Psoas muscle (tissue), 8 donors: ENCODE measurements at places on chromosomes 1 and 21.

GRCh38 chr1:202935844-202936243 lies 8.8 kb upstream of the KLHL12 start:
- DNase-seq = no peak

DNA sequence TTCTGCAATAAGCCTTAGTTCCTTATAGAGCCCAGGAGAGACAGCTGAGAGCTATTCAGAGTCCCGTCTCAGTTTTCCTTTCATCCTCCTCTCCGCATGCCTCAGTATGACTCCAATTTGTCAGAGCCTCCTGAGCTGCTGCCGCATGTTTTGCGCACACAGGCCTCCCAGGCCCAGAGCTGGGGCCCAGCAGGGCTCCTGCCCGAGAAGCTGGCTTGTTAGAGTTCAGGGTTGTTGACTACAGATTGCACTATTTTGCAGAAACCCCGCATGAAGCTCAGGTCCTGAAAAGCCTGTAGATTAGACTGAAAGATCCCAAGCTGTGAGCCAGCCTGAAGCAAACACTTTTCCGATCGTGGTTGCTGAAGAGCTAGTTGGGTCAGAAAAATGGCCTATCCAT lies 51.5 kb downstream of the IGSF5 start:
- DNase-seq = no peak

DNA sequence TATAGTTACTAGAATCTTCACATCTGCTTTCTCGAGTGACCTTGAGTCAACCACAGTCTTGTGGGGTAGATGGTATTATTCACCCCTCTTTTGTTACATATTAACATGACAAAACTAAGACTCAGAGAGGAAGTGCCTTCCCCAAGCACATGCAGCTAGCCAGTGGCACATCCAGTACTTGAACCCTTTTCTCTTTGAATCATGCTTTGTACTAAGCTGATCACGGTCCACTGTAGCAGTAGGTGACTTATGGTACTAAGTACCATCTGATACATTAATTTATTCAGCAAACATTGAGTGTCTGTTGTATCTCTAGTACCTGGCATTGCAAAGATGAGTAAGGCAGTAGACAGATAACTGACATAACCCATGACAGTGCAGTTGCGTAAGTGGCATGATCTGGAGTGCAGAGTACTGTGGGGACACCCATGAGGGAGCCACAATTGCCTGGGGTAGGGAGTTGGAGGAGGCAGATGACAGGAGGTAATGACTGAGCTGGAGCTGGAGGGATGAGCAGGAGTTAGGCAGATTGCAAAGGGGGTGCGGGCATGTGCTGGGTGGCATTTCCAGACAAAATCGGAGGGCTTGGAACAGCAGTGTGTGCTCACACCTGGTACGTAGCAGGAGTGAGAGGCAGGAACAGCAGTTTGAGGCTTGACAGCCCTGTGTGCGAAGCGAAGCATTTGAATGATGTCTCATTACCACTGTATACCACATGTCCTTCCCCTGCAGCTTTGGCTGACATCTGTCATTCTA lies 29.8 kb downstream of the UCK2 start:
- DNase-seq = no peak

- peak; percentile 92 for DNase-seq
Observed at GRCh38 chr1:150567717-150568593, 11.5 kb downstream of the MCL1 start.

GRCh38 chr1:168112673-168113305 lies 23.9 kb downstream of the GPR161 start:
- no peak for DNase-seq

- DNase-seq = no peak
Observed at GRCh38 chr1:83802023-83802422, 196.9 kb downstream of the TTLL7 start.

DNA sequence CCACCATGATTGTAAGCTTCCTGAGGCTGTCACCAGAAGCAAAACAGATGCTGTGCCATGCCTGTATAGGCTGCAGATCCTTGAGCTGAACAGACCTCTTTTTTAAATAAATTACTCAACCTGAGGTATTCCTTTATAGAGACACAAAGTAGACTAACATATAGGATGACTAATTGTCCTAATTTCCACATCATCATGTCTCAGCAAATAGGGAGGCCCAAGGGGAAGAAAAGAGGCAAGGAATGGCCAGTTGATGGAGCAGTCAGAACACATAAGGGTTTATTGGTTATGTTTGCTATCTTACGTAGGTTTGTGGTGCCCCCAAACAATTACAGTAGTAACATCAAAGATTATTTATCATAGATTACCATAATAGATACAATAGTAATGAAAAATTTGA lies 126.2 kb downstream of the RASAL2 start:
- DNase-seq = no peak

DNA sequence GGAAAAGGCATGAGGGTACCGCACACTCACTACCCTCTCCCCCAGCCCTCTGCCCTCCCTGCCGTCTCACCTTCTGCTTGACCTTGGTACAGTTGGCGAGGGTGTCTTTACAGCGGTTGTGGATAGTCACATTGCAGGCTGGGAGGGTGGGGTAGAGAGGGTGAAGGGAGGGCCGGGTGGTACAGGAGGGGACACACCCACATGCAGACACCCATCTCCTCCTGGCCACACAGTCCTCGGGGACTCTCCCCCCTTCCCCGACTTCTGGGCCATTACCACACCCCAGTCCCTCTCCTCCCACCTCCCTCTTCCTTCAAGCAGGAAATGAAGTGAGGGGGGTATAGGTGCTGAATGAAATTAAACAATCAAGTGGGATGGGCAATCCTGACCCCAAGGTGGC lies 11.6 kb downstream of the ARHGEF2 start:
- DNase-seq = no peak

- peak; percentile 13 for DNase-seq
Observed at GRCh38 chr1:92484472-92485380, 2.0 kb downstream of the GFI1 start.

- no peak for DNase-seq
Observed at GRCh38 chr1:243261390-243261789, 5.5 kb downstream of the SDCCAG8 start.

GRCh38 chr1:84505493-84506001 lies 639 bp upstream of the SPATA1 start:
- peak; percentile 85 for DNase-seq

- DNase-seq = no peak
Observed at GRCh38 chr1:17470021-17470799, 30.7 kb upstream of the RCC2 start.

DNA sequence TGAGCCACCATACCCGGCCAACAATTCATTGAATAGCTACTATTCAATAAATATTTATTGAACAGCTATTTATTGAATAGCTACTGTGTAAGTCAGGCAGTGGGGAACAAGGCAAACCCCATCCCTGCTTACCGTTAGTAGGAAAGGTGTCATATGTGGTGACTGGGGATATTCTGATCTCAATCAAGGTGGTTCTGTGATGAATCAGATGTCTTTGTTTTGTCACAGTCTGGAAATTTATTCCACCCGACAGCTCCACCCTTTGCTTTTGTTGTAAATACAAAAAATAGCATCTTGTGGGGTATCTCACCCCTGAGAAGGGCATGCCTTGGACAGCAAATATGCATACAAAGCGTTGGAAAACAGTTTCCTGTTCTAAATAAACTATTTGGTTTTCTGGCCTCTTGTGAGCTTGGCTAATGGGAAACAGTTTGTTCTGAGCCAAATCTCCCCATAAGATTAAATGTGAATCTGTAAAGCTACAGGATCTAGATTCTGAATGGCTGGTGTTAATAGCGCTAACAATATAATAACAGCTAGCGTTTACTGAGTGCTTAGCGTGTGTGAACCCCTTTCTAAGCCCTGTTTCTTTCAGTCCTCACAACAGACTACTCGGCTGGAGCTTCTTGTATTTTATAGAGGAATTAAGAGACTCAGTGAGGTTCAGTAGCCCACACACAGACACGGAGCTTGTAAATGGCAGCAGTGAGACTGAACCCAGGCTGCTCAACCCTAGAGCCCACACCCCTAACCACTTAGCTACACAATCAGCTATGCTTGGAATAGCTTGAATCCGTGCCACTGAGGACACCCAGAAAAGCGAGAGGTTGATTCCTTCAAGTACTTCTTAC lies 5.5 kb downstream of the PDPN start:
- no peak for DNase-seq

DNA sequence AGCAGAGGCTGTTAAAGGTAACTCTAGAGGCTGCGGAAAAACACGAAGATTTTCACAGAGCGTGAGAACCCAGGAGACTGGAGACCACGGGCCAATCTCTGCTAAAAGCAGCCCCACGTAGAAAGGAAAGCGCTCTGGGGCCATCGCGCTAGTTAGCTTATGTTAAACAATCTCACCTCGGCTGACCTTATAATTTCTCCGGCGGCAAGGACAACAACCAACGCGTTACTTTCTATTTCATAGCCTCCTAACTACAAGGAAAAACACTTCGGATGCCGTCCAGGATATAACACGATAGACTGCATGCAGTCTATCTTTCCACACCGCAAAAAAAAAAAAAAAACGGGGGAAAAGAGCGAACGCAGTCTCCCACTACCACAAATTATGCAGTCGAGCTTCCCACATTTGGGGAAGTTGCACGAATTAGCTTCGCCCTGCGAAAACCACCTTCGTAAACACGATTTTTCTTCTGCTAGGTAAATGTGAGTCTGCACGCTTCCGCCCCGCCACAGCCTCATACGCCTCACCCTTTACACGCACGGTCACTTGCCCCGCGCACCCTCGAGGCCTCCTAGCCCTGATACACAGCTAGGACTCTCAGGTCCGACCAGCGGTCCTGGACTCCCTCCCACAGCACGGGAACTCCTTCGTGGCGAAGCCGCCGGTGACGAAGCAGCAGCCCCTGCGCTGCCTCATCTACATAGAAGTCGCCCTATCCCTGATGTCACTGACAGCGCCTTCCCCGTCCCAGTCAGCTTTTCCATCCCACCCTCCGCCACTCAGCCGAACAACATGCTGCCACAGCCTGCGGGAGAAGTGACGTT lies 87.8 kb downstream of the PRKAB2 start:
- DNase-seq = peak; percentile 76

- DNase-seq = no peak
Observed at GRCh38 chr1:39919545-39919944, 17.8 kb upstream of the MYCL start.

GRCh38 chr1:156627313-156627880 lies 8.2 kb downstream of the HAPLN2 start:
- DNase-seq = no peak

GRCh38 chr1:151867765-151868411 lies 14.4 kb upstream of the THEM5 start:
- DNase-seq = no peak

- DNase-seq = no peak
Observed at GRCh38 chr1:39652105-39652504, 12.7 kb upstream of the HEYL start.

GRCh38 chr1:68961143-68961542 lies 464.3 kb upstream of the DEPDC1 start:
- DNase-seq = no peak

GRCh38 chr1:192869308-192869940 lies 60.6 kb downstream of the RGS2 start:
- DNase-seq = no peak

- DNase-seq = no peak
Observed at GRCh38 chr1:175373786-175374623, 181.4 kb upstream of the KIAA0040 start.

- DNase-seq = no peak
Observed at GRCh38 chr1:89980605-89981004, 14.3 kb upstream of the ZNF326 start.

GRCh38 chr1:164495905-164496304 lies 63.1 kb upstream of the PBX1 start:
- DNase-seq = no peak

- no peak for DNase-seq
Observed at GRCh38 chr1:62050165-62050564, 144.5 kb upstream of the L1TD1 start.

- no peak for DNase-seq
Observed at GRCh38 chr1:18957532-18958300, 1.2 kb upstream of the IFFO2 start.

GRCh38 chr1:59570524-59570923 lies 244.2 kb upstream of the HOOK1 start:
- no peak for DNase-seq

- DNase-seq = no peak
Observed at GRCh38 chr1:192936313-192937018, 122.7 kb downstream of the UCHL5 start.

DNA sequence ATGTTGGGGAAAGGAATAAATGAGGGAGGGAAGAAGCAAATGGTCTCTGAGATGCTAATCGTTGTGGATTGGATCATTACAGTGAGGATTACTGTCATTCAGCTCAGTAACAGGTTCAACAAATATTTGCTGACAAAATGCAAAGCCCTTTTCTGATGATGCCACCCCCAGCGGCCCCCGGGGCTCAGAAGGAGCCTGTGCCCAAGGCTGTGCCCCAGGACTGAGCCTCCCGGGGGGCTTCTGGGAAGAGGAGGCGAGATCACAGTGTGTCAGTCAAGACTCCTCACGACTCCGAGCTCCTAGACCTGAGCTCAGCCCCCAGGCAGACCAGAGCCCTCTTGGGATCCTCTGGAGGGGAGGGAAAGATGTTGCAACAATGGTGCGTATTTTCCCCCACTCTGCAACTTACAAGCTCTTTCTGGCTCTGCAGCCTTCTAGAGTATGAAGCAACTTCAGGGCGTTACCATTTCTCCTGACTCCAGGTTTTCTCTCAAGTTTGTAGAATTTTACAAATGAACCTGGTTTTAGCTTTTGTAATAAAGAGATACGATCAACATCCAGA lies 20.8 kb downstream of the EPHA8 start:
- DNase-seq = no peak

DNA sequence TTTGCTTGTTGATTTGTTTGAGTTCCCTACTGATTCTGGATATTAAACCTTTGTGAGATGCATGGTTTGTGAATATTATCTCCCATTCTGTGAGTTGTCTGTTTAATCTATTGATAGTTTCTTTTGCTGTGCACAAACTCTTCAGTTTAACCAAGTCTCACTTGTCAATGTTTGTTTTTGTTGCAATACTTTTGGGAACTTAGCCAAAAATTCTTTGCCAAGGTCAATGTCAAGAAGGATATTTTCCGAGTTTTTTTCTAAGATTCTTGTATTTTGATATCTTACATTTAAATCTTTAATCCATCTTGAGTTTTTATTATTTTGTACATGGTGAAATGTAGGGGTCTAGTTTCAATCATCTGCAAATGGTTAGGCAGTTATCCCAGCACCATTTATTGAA lies 1230.7 kb upstream of the NCAM2 start:
- DNase-seq = no peak

- DNase-seq = no peak
Observed at GRCh38 chr1:219144658-219145315, 28.9 kb upstream of the LYPLAL1 start.

DNA sequence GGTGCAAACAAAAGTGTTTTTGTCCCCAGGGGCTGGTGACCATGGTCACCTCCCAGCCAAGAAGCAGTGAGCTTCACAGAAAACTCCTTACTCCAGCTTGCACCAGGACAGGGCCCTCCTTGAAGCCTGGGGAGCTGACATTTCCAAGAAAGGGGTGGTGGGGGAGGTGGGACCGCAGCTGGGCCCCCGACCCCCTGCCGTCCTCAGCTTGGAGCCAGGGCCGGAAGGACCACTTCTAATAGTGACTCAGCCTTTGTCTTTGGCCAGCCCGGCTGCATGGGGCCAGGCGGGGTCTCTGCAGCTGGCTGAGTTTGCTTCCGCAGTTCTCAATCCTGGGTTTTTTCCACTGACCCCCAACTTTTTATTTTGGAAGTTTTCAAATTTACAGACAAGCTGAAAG lies 136.5 kb upstream of the POU3F1 start:
- DNase-seq = no peak

GRCh38 chr1:154716011-154716410 lies 108.0 kb upstream of the ADAR start:
- DNase-seq = no peak

- no peak for DNase-seq
Observed at GRCh38 chr1:229169399-229169798, 101.5 kb upstream of the RAB4A start.
